ENCODE measurements at places on chromosomes 5 and 9.

GRCh38 chr9:79292731-79293280 lies 279.0 kb upstream of the TLE4 start:
- DNase-seq, result no peak

DNA sequence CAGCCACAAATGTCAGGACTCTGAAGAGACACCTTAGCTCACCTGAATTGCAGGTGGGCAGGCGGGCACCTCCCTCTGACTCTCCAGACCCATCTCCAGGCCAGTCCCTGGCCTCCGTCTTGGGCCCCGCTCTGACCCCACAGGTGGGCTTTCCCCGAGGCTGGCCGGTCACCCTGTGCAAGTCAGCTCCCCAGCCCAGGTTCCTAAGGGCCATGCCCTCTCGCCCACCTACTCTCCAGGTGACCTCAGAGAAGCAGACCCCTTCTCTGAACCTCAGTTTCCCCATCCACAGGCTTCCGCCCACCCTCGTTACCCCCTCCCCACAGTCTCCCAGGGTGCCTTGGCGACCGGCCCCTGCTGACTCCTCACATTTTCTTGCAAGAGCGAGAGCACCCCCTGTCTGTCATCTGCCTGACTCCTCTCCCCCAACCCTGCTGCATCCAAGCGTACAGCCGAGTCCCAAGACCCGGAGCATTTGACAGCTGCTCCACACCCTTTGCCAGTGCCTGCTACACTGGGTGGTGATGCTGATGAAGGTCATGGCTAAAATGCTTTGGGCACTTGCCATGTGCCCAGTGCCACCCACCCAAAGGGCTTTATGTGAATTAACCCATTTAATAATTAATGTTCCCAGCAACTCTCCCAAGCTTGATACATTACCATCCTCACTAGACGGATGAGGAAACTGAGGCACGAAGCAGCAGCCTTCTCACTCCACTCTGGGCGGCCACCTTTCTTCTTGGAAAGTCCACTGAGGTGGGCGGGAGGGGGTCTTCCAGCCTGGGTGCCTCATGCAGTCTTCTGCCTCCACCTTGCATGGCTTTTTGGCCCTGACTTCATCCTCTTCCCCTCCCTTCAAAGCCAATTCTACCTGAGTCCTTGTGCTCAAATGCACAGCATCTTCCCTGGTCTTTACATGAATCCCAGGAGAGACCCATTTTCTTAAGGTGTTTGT lies 51.1 kb upstream of the ORM1 start:
- DNase-seq, result no peak

GRCh38 chr9:928363-929042 lies 48.0 kb upstream of the DMRT3 start:
- DNase-seq, result no peak

DNA sequence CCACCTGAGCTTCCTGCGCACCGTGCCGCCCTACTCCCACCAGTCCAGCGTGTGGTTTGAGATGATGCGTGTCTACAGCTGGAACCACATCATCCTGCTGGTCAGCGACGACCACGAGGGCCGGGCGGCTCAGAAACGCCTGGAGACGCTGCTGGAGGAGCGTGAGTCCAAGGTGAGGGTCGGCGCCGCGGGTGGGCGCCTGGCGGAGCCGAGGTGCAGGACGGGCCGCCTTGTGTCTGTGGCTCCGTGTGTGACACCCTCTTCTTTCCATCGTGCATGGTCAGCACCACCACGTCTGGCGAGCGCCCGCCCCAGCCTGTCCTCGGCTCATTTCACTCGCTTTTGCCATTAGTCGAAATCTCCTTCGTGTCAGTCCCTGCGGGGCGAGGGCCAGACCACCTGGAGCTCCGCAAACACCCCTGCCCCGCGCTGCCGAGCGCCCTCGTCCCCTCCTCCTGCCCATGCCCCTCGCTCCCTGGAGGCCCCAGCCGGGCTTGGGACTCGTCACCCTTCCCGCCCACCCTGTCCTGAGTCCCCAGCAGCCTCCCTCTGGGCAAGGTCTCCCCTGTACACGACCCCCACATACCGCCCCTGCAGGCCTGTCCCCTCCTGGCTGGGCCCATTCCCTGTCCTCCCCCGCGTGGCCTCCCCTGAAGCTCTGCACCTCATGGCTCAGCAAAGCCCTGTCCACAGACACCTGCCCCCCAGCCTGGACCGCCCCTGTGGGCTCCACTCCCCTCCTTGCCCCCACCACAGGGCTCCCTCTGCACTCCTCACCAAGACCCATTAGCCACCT lies 7.0 kb downstream of the GRIN1 start:
- no peak for DNase-seq

DNA sequence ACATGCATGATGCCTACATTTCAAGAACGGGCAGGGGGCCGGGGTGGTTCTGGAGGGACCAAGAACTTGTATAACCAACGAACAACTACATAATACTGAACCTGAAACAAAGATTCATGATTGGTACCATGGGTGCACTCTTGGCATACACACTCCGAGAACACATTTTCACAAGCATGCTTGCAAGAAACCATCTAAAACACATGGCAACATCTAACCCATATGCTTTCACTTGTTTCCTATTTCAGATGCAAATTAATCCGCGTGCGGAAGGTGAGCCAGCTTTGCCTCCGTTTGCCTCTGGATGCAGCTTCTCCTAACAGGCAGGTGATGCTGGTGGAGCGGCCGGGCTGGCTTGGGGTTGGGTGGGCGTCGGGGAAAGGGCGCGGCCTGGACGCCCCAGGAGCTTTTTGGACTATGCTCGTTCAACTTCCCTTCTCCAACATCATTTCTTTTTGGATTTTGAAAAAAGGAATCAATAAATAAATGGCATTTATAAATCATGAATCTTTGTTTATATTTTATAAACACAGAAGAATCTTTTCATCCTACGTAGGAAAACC lies 12.5 kb upstream of the SEC16A start:
- no peak for DNase-seq

GRCh38 chr5:4204276-4205141 lies 608.9 kb downstream of the IRX1 start:
- no peak for DNase-seq

DNA sequence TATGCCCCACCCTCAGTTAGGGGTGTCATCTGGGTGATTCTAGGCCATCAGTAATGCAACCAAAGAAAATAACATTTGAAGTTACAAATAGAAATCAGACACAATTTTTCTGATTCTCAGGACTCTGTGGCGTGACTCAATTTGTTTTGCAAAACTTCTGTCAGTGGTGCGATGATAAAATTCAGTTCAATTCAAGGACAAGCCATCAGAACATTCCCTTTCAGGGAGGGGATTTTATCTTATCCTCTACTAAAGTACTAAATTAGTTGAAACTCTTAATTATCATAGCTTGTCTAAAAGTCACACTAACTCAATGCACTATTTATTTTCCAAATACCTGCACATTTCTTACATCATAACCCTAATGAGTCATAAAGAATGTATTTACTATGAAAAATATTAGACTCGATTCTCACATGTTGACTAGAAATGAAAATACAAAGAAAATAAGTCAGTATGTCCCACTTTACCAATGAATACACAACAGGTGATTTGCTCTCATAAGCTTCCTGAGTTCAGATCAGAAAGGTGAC lies 28.2 kb downstream of the HTR4 start:
- DNase-seq, result no peak

DNA sequence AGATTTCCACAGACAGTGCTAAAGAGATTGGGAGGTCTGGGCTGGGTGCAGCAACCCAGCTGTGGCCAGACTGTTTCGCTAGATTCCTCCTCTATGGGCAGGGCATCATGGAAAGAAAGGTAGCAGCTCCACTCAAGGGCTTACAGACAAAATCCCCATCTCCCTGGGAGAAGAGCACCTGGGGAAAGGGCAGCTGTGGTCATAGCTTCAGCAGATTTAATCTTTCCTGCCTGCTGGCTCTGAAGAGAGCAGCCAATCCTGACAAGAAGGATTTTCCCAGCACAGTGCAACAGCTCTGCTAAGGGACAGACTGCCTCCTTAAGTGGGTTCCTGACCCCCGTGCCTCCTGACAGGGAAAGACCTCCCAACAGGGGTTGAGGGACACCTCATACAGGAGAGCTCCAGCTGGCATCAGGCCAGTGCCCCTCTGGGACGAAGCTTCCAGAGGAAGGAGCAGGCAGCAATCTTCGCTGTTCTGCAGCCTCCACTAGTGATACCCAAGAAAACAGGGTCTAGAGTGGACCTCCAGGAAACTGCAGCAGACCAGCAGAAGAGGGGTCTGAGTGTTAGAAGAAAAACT lies 1379.3 kb upstream of the ACO1 start:
- DNase-seq, result no peak

GRCh38 chr5:148386041-148386440 lies 2.3 kb downstream of the FBXO38 start:
- no peak for DNase-seq

- DNase-seq, result peak; percentile 20
Observed at GRCh38 chr9:113963017-113963620, 87.0 kb downstream of the ZNF618 start.

DNA sequence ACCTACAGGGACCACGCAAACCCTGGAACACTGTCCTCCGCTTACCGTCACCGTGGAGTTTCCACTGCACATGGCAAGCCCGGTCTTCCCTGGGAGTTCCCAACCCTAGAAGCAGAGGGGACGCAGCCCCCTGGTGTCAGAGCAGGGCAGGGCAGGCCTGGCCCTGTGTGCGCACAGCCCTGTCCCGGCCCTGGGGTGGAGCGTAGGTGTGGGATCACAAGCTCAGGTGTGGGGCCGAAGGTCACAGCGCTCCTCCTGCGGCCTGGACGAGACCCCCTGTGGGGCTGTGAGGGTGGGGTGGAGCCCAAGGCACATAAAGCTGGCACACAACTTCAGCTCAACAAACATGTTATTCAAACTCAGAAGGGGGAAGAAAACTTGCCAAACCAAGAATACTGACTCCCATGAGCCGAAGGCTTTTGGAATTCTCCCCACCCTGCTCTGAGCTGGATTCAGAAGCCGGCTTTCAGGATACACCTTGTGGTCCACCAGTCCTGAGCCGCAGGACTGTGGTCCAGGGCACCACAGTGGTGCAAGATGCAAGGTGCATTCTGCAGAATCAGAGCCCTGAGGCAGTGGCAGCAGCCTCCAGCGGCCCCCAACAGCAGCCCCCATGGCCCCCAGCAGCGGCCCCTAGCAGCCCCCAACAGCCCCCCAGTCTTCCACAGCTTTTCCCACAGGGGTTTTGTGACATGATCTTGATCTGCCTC lies 11.8 kb upstream of the EXOC3 start:
- DNase-seq, result peak; percentile 24

- no peak for DNase-seq
Observed at GRCh38 chr9:77807281-77807683, 159.2 kb upstream of the GNA14 start.

- no peak for DNase-seq
Observed at GRCh38 chr9:89714321-89714720, 109.5 kb downstream of the GADD45G start.
